ENCODE measurements at places on chromosomes 2 and 18. TPM values are rescaled to one million over a fixed set of nuclear protein-coding genes. Genes with fewer than 3 reads are reported as not detected.

- DNase-seq: no peak
- no peak overlapping the region for H3K27ac ChIP-seq
- no peaks in the 10 kb centered on the region for H3K36me3 ChIP-seq
- H3K27me3 ChIP-seq: no peaks in the 10 kb centered on the region
- no peak overlapping the region for H3K4me3 ChIP-seq
- no peaks in the 10 kb centered on the region for H3K4me1 ChIP-seq
Observed at GRCh38 chr2:55860832-55861231, 62.8 kb downstream of the EFEMP1 start.

- no peaks in the 10 kb centered on the region for H3K36me3 ChIP-seq
- DNase-seq: no peak
- H3K27ac ChIP-seq: no peak overlapping the region
Observed at GRCh38 chr2:132813422-132813821, 143.4 kb upstream of the LYPD1 start.

DNA sequence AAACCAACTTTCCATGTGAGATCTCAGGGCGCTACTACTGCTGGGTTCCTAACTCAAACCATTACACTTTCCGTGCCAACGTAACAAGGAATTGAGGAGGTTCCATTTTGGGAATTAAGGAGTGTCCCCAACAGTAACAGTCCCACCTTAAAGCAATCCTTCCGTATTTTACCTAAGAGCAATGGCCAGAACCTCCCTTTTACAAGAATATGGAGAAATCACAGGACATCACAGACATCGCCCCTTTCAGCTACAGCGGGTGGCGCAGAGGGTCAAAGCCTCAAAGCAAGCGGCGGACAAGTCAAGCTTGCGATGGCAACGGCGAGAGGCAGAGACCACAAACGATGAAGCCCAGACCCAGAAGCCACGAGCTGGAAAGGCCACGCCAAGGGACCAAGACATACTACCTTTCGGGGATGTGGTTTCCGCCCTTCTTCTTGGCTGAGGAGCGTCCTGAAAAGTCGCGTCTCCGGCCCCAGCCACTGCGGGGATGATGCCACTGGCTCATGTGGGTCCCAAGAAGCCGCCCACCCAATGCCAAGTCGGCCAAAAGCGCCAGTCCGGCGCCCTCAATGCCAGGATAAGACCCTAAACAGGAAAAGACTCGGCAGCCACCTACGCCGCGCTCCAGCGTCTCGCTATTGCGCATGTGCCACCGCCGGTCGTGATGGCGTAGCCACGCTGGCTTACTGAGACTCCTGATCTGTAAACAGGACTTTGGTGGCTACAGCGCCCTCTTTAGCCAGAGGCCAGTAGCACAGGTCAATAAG lies at the start of gene DUSP11:
DUSP11 (minus strand) TSS at position 637 of the 770 bp plus-strand sequence; CDS start at position 508, 129 bp downstream.
- peaks cover 5% of the 10 kb centered on the region for H3K36me3 ChIP-seq
- peaks cover 13% of the 10 kb centered on the region for H3K4me1 ChIP-seq
- DNase-seq: peak; percentile 97

DNA sequence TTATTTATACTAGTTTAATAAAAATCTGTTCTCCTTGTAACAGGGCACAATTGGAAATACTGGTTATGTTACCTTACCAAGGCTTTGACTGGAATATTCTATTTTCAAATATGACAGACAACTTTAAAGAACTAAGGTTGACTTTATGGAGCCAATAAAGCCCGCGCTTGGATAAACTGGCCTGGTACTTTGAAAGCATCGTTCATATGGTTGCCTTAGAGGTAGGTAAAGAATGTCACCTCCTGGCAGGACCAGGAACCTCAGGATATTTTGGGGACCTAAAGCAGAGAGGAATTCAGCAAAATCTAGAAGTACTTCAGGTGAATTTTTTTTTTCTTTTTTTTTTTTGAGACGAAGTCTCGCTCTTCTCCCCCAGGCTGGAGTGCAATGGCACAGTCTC lies 71.2 kb upstream of the CREB1 start:
- H3K4me1 ChIP-seq: no peaks in the 10 kb centered on the region
- H3K36me3 ChIP-seq: no peaks in the 10 kb centered on the region
- H3K27me3 ChIP-seq: no peaks in the 10 kb centered on the region
- no peak for DNase-seq
- no peak overlapping the region for H3K27ac ChIP-seq

DNA sequence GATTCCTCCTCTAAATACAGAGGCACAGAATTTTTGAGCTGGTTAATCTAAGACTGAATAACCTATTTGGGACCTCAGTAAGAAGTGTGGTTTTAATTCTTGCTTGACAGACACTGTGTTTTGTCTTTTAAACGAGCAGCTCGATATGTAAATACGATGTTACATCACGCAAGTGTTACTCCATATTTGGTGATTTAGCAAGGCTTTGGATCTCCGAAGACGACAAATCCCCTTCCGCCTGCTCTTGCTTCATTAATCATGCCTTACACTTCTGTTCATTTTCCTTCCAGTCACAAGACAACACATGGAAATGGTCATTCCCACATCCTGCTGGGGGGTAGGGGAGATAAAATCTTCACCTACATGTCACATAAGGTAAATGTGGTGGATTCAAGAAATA lies 9.4 kb downstream of the BCL11A start:
- no peaks in the 10 kb centered on the region for H3K36me3 ChIP-seq
- no peak overlapping the region for H3K27ac ChIP-seq
- no peak for DNase-seq
- H3K27me3 ChIP-seq: no peaks in the 10 kb centered on the region

- no peak overlapping the region for H3K4me3 ChIP-seq
- no peak overlapping the region for H3K27ac ChIP-seq
- DNase-seq: no peak
- no peaks in the 10 kb centered on the region for H3K36me3 ChIP-seq
- no peaks in the 10 kb centered on the region for H3K27me3 ChIP-seq
Observed at GRCh38 chr2:143261986-143262385, 132.8 kb downstream of the ARHGAP15 start.

Gene LYPD6B
- total RNA-seq: 0.14 TPM

DNA sequence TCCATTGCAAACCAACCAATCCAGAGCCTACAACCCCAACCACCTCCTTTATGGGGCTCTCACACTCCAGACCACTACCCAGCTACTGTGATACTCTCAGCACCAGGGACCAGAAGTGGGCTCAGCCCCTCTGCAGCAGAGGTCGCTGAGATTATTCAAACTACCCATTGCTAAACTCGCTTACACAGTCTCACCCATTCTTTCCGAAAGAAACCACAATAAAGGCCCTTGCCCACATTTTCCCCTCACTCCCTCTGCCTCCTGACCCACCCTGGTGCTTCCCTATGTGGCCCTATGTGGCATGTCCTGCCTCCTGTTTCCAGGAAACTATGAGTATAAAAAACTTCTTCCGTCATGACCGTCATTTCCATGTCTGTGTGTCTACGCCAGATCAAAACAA lies 10.7 kb downstream of the TEX51 start:
- H3K4me1 ChIP-seq: no peaks in the 10 kb centered on the region
- DNase-seq: no peak
- H3K27me3 ChIP-seq: no peaks in the 10 kb centered on the region
- no peak overlapping the region for H3K4me3 ChIP-seq
- no peaks in the 10 kb centered on the region for H3K36me3 ChIP-seq
- no peak overlapping the region for H3K27ac ChIP-seq

DNA sequence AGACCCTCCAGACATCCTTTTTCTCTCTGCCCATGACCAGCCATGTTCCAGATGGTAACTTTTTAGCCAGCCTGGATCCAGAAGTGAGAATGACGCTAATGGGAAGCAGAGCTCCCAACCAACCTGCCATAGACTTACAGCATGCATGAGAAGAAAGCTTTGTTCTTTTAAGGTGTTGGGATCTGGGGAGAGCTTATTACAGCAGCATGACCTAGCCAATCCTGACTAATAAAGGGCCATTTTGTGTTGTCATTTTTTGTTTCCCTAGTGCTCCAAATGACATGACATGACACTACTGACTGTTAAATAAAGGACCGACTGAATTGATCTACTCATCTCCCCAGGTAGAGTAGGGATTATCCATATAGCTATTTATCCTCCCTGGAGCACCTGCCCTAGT lies 5.2 kb upstream of the PRKCE start:
- no peaks in the 10 kb centered on the region for H3K27me3 ChIP-seq
- no peak overlapping the region for H3K27ac ChIP-seq
- no peak for DNase-seq
- no peaks in the 10 kb centered on the region for H3K36me3 ChIP-seq
- H3K4me3 ChIP-seq: no peak overlapping the region
- H3K4me1 ChIP-seq: peaks cover 28% of the 10 kb centered on the region

- no peak overlapping the region for H3K27ac ChIP-seq
- no peak overlapping the region for H3K4me3 ChIP-seq
- no peaks in the 10 kb centered on the region for H3K36me3 ChIP-seq
- no peak for DNase-seq
- H3K4me1 ChIP-seq: no peaks in the 10 kb centered on the region
- H3K27me3 ChIP-seq: no peaks in the 10 kb centered on the region
Observed at GRCh38 chr2:167992278-167992677, 255.1 kb downstream of the STK39 start.

GRCh38 chr18:32742579-32742978 lies 30.2 kb downstream of the KLHL14 start:
- H3K36me3 ChIP-seq: no peaks in the 10 kb centered on the region
- DNase-seq: no peak
- H3K27ac ChIP-seq: no peak overlapping the region
- H3K4me1 ChIP-seq: no peaks in the 10 kb centered on the region

GRCh38 chr2:203623096-203623495 lies 83.3 kb upstream of the CD28 start:
- DNase-seq: no peak
- H3K4me1 ChIP-seq: peaks cover 7% of the 10 kb centered on the region

DNA sequence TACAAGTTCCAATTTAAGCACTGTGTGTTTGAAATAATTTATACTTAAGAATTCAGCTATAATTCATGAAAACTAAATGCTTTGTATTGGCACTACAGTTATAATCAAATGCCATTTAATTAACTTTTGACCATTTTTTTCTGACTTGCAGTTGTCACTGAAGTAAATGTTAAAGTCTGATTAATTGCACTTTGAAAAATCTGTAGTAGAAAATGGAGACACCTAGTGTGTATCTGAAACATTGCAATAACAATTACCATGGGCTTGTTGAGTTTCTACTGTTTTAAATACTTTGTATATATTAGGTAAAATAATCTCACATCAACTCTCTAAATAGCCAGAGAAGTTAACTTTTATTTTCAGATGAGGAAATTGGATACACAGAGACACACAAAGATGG lies 458.6 kb upstream of the FSIP2 start:
- no peak overlapping the region for H3K4me3 ChIP-seq
- no peak for DNase-seq
- H3K27ac ChIP-seq: no peak overlapping the region
- H3K27me3 ChIP-seq: no peaks in the 10 kb centered on the region
- H3K4me1 ChIP-seq: no peaks in the 10 kb centered on the region

DNA sequence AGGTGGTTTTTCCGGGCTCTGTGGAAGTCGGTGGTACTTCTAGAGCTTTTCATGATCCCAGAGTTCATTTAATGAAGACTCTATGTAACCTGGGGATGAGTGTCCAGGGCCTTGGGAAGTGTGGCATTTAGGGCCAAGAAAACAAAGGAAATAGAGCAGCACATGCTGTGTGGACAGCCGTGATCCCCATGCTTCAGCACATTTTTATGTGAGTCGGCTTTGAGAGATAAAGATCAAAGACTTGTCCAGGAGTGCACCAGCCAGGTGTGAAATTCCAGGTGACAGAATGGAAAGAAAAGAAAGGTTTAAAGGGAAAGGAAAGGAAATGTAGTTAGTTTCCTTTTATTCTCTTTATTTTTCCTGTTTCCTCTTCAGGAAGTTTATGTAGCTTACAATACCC lies 258.0 kb upstream of the NRP2 start:
- no peak overlapping the region for H3K4me3 ChIP-seq
- no peaks in the 10 kb centered on the region for H3K36me3 ChIP-seq
- no peaks in the 10 kb centered on the region for H3K4me1 ChIP-seq
- H3K27me3 ChIP-seq: no peaks in the 10 kb centered on the region
- DNase-seq: no peak
- H3K27ac ChIP-seq: no peak overlapping the region

- H3K27ac ChIP-seq: no peak overlapping the region
- H3K4me3 ChIP-seq: no peak overlapping the region
- no peaks in the 10 kb centered on the region for H3K27me3 ChIP-seq
- no peak for DNase-seq
Observed at GRCh38 chr2:46942891-46943626, 27.5 kb upstream of the MCFD2 start.

Gene TXNDC2
- 0.09 TPM for total RNA-seq

Gene STARD6
- total RNA-seq: not detected

GRCh38 chr18:57427429-57428201 lies 7.6 kb upstream of the ONECUT2 start:
- no peak for DNase-seq
- H3K4me1 ChIP-seq: peaks cover 2% of the 10 kb centered on the region
- H3K36me3 ChIP-seq: no peaks in the 10 kb centered on the region

Gene MEP1B
- 0.08 TPM for total RNA-seq

Gene LOXHD1
- 0.25 TPM for total RNA-seq

DNA sequence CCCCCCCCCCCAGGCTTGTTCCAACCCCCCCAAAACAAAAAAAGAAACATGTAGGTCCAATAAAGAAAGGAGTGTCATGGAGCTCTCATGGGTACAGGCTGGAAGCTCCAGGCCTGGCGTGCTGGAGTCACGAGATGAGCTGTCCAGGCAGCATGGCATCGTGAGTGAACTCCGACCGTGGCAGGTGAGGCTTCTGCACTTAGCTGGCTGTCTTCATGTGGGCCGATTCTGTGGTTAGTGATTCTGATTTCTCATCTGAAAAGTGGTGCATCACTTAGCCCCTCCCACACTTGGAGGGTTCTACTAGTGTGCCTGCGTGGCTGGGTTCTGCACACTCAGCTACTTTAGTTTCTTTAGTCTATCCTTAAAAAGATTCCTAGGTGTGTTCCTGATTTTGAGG lies 126.4 kb upstream of the MGAT5 start:
- no peak overlapping the region for H3K4me3 ChIP-seq
- peaks cover 20% of the 10 kb centered on the region for H3K4me1 ChIP-seq
- H3K27me3 ChIP-seq: no peaks in the 10 kb centered on the region

Gene ARHGAP15
- 14.9 TPM for total RNA-seq

GRCh38 chr2:226888971-226889370 lies 53.1 kb downstream of the RHBDD1 start:
- no peaks in the 10 kb centered on the region for H3K36me3 ChIP-seq
- DNase-seq: no peak
- H3K4me1 ChIP-seq: no peaks in the 10 kb centered on the region

Gene NOP58
- total RNA-seq: 54.1 TPM

DNA sequence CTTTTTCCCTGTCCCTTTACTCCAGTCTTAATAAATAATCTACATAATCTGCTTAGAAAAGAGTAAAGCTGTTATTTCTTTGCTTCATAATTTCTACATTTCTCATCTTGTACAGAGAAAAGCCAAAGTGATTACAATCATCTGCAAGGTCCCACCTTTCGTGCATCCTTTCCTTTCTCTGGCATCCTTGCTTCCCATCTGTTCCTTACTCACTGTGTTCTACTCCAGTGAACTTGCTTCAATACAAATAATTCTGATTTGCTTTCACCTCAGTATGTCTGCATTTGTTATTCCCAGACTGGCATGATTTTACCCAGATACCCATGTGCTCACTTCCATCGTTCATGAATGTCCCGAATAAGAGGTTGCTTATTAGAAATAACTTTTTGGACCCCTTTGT lies 99.4 kb upstream of the DSEL start:
- DNase-seq: no peak
- H3K4me3 ChIP-seq: no peak overlapping the region
- no peaks in the 10 kb centered on the region for H3K36me3 ChIP-seq
- H3K27me3 ChIP-seq: no peaks in the 10 kb centered on the region
- no peaks in the 10 kb centered on the region for H3K4me1 ChIP-seq

GRCh38 chr2:59150217-59150849 lies 909.2 kb upstream of the FANCL start:
- H3K4me1 ChIP-seq: no peaks in the 10 kb centered on the region
- H3K4me3 ChIP-seq: no peak overlapping the region
- no peaks in the 10 kb centered on the region for H3K27me3 ChIP-seq
- no peak overlapping the region for H3K27ac ChIP-seq
- H3K36me3 ChIP-seq: no peaks in the 10 kb centered on the region
- no peak for DNase-seq

All from liver (tissue), 10 donors.